ENCODE measurements at places on chromosomes 6 and 20.
A peak's percentile ranks its signal among the peaks of the same experiment; 100 is the strongest.

- no peak for DNase-seq
Observed at GRCh38 chr6:14887986-14888574, 357.8 kb upstream of the JARID2 start.

DNA sequence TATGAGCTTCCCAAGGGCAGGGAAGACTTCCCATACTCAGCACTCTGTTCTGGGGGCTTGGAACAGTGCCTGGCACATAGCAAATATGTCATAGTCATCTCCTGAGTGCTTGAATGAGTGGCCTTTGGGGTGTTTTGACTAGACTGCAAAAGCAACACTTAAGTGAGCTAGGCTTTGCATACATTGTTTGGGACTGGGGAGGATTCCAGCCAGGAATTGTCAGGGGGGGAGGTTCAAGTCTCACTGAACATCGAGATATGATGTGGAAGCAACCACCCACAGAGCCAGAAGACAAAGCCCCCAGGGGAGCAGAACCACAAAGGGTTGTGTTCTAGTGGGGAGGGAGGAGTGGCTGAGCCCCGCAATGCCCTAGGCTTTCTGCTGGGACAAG, 98.4 kb downstream of the SYCP2 start:
- no peak for DNase-seq

DNA sequence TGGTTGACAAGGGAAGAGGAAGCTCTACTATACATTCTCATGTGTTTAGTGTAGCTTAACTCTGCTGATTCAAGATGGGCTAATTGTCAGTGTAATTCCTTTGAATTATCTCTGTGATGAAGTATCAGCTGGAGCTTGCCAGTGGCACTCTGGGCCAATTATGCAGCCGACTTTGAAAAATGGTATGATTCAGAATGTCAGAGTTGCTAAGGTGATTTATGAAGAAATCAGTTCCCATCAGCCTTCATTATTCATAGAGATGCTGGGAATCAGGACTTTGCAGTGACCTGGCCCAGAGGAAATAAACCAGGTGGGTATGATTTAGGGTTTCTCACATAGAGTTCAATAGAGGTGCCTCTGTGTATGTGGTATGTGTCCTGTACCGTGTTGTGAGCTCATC, 33.4 kb downstream of the KCNS1 start:
- DNase-seq, result no peak

GRCh38 chr20:58177799-58178198, 50.7 kb downstream of the ANKRD60 start:
- DNase-seq, result no peak

- no peak for DNase-seq
Observed at GRCh38 chr6:98848539-98849242, 14.3 kb downstream of the POU3F2 start.

DNA sequence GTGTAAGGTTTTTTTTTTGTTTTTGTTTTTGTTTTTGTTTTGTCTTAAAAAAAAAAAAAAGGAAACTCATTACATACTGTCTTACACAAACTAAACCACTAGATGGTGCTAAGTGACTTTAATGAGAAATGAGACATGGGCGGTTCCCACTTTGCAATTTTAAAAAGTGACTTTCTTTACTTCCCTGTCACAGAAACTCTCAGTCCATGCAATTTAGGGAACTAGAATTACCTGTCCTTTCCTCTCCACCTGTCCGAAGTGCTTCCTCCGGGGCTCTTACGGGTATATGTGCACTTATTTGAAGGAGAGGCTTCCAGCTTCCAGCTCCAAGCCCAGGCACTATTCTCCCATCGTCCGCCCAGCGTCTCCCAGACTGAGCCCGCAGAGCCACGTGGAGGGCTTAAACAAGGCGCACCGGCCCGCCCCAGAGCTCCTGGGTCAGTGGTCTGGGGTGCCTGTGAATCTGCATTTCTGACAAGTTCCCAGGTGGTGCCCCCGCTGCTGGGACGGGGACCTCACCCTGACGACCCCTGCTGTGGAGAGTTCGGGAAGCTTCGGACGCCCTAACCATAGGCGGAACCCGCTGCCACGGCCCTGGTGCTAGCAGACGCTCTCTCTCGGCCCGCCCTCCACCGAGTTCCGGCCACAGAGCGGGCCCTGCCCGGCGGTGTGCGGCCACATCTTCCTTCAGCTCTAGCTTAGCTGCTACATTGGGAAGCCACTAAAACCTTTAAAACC, 26.1 kb downstream of the BFSP1 start:
- peak; percentile 74 for DNase-seq

DNA sequence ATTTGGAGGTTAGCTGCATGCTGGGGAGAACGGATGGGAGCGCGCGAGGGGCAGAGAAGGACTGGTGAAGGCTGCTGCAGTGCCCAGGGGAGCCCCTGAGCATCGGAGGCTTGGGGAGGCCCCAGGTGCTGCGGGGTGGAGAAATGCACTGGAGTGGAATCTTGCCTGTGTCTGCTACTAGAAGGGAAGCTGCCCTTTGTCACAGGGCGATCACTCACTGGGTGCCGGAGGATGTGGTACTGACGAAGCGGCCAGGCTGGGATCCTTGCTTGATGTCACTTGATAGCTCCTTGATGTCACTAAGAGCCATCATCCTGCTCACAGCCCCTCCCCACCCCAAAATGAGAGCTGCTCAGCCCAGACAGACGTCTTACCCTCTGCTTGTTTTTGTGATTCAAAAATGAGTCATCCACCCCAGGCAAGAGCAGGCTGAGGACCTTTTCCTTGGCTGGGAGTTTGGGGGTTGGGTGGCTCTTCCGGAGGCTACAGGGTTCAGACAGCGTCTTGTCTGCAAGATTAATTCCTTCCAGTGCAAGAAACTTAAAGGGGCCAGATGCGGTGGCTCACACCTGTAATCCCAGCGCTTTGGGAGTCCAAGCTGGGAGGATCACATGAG, 62.6 kb upstream of the PMEPA1 start:
- DNase-seq, result no peak

- no peak for DNase-seq
Observed at GRCh38 chr6:25832670-25833069, 818 bp upstream of the SLC17A1 start.
